ENCODE measurements at places on chromosomes 1 and 21. TPM values are rescaled to one million over a fixed set of nuclear protein-coding genes. Genes with fewer than 3 reads are reported as not detected.

SLC35D1 gene
- 5.0 TPM for total RNA-seq

SYDE2 gene
- total RNA-seq: 4.9 TPM

EPHA8 gene
- total RNA-seq: 1.4 TPM

TMEM51 gene
- total RNA-seq: 29.1 TPM

S100A7A gene
- not detected for total RNA-seq

NUAK2 gene
- total RNA-seq: 14.4 TPM

ZFP69B gene
- total RNA-seq: 2.2 TPM

RAB7B gene
- 0.44 TPM for total RNA-seq

LCE1B gene
- not detected for total RNA-seq

TAL1 gene
- 0.32 TPM for total RNA-seq

SPATA21 gene
- total RNA-seq: not detected

KCNJ6 gene
- 0.51 TPM for total RNA-seq

C8A gene
- 0.09 TPM for total RNA-seq
